ENCODE measurements at places on chromosomes 1 and 21.
A peak's percentile ranks its signal among the peaks of the same experiment; 100 is the strongest.

DNA sequence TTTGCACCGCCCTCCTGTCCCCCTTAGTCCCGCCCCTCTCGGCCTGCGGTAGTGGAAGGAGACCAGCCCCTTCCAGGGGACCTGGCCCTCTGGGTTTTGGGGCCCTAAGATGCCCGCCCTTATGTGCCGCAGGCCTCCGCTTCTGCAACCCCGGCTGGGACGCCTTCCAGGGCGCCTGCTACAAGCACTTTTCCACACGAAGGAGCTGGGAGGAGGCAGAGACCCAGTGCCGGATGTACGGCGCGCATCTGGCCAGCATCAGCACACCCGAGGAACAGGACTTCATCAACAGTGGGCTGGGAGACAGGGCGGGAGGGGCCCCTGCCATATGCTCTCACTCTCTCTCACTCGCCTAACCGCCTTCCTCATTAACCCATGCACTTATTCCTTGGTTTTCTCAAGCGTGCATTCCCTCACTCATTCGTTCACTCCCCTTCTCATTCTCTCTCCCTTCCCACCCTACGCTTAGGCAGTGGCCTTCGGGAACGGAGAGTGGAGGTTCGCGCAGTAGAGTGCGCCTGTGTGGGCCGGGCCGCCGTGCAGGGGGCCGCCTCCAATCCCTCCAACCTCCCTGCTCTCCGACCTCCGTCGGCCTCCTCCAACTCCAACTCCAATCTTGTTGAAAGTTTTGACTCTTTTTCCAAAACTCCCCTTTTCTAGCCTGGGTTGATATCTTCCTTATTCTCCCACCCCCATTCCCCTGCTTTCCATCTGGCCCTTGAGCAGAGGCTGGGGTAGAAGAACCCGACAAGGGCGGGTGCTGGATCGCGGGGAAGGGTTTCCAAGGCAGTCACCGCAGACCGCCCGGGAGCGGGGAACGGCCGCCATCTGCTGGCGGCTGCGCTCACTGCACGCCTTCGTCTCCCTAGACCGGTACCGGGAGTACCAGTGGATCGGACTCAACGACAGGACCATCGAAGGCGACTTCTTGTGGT, 15.2 kb downstream of the BCAN start:
- peak; percentile 77 for DNase-seq

DNA sequence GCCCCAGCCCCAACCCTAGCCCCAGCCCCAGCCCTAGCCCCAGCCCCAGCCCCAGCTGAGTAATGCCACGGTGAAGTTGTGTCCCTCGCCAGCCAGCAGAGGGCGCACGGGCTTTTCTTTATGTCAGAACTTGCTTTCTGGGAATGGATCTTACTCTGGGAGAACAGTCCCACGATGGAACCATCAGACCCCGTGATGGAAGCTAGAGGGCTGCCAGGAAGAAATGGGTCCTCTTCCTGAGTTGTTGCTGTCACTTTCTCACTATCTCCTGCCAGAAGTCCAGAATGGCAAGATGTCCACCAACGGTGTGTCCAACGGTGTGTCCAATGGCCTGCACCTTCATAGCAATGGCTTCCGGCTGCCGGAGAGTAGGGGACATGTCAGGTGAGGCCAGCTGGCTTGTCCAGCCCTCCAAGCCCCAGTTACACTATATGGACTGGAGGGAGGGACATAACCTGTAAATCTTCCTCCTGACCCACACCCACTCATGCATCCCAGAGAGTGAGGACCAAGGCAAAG, 25.1 kb upstream of the TMEM222 start:
- peak; percentile 57 for DNase-seq

DNA sequence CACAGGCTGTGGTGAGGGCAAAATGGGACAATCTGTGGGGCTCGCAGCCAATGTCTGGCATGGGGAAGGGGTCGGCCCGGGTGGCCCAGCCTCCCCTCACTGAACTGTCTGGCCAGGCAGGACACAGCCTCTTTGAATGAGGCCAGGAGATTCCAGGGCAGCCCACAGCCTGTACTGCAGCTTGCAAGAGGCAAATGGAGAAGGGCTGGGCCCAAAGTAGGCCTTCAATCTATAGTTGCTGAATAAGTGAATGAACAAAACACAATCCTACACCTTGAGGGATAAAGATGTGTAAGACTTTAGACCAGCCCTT, 23.2 kb downstream of the SLC27A3 start:
- DNase-seq, result no peak

GRCh38 chr1:65149351-65150107, 1.5 kb downstream of the AK4 start:
- no peak for DNase-seq

GRCh38 chr1:46681333-46682034, 9.8 kb downstream of the TEX38 start:
- no peak for DNase-seq

- no peak for DNase-seq
Measured at GRCh38 chr1:212689758-212690529, 9.7 kb downstream of the BATF3 start.

DNA sequence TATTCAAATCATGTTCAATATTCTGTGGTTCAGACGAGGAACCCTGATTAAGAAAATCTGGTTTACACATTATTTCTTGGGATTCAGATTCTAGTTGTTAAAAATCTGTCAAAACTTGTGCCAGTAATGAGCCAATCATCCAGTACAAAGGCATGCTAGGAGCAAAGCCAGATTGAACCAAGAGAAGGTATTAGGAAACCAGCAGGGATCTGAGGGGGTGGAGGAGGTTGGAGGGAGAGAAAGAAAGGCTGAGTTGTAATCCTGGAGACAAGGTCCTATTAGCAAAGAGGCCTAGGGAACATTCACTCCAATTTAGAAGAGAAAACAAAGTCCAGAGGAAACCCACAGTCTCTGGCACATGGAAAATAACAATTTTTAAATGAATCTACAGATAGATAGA, 352.9 kb downstream of the LTN1 start:
- DNase-seq, result no peak

DNA sequence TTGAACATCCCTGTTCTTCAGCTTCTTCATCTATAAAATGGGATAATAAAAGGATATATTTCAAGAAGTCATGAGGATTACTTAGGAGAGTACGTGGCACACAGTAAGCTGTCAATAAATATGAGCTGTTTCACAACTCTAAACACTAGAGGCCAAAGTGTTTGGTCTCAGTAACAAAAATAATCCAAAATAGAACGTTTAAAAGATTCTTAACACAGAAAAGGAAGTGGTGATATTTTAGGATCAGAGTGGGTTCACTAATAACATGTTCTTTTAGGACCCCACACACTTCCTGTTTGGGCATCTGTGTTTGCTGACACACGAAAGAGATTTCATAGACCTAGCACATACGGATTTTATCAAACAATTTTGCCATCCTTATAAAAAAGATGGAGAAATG, 32.9 kb downstream of the TNFSF18 start:
- no peak for DNase-seq

DNA sequence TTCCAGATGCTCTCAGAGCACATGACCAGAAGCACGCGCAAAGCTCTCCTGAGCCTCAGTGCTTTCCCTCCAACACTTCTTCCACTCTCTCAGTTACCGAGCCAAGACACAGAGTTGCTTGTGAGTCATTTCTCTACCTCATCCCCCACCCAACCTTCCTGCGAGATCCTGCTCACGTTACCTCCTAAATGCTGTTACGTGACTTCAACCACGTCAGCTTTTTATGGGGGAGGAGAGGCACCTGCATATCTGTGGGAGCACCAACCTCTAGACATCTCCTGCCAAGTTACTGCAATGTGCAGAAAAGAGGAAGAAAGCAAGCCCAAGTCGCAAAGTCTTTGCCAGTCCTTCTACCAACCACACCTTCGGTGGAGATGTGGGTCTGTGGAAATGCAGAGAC, 27.2 kb upstream of the ERG start:
- no peak for DNase-seq

- DNase-seq, result no peak
Measured at GRCh38 chr1:8822373-8823294, 5.2 kb upstream of the RERE start.

GRCh38 chr1:117674521-117675400, 68.9 kb downstream of the TENT5C start:
- peak; percentile 44 for DNase-seq

GRCh38 chr21:38830671-38831525, 25.2 kb downstream of the ETS2 start:
- DNase-seq, result no peak

DNA sequence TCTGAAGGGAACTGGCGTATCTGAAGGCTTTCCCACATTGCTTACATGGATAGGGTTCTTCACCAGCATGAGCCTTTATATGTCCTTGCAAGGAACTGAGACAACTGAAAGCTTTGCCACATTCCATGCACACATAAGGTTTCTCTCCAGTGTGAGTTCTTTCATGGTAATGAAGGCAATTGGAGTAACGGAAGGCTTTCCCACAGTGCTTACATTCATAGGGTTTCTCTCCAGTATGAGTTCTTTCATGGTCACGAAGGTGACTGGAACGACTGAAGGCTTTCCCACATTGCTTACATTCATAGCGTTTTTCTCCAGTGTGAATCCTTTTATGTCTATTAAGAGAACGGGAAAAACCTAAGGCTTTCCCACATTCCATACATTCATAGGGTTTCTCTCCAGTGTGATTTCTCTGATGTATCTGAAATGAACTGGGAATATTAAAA, 15.0 kb downstream of the ZNF124 start:
- DNase-seq, result no peak

DNA sequence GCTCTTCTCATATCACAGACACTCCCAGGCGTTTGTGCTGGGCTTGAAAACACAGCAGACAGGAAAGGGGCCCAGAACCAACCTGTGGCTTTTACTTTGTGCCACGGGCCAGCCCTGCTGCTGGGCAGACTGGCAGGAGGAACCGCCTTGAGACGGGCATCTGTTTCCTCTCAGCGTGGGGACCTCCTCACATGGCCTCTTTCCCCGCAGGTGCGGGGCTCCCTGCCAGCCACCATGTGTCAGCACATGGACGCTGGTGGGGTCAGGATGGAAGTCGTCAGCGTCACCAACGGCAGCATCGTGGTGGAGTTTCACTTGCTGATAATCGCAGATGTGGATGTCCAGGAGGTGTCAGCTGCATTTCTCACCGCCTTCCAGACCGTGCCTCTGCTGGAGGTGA, 47.8 kb downstream of the UMODL1 start:
- no peak for DNase-seq

- no peak for DNase-seq
Measured at GRCh38 chr1:110150330-110151174, at the start of gene SLC6A17. Gene SLC6A17 (plus strand): TSS chr1:110150494. CDS start chr1:110166930, 16,436 bp downstream.

DNA sequence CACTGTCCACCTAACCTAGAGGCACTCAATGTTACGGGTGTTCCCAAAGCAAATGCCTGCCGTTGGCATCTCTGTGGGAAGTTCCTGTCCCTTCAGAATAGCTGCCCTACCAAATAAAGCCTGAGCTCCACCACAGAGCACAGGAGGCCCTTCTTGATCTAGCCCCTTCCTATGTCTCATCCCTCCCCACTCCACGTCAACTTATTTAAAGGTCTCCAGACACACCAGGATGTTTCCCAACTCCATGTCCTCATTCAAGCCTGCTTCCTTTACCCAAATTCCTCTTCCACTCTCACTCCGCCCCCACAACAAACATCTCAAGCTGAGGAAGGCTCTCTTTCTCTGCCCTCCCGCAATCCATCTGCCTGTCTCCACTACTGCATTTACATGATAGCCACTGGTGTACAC, 87.7 kb downstream of the TGFBR3 start:
- DNase-seq, result no peak

DNA sequence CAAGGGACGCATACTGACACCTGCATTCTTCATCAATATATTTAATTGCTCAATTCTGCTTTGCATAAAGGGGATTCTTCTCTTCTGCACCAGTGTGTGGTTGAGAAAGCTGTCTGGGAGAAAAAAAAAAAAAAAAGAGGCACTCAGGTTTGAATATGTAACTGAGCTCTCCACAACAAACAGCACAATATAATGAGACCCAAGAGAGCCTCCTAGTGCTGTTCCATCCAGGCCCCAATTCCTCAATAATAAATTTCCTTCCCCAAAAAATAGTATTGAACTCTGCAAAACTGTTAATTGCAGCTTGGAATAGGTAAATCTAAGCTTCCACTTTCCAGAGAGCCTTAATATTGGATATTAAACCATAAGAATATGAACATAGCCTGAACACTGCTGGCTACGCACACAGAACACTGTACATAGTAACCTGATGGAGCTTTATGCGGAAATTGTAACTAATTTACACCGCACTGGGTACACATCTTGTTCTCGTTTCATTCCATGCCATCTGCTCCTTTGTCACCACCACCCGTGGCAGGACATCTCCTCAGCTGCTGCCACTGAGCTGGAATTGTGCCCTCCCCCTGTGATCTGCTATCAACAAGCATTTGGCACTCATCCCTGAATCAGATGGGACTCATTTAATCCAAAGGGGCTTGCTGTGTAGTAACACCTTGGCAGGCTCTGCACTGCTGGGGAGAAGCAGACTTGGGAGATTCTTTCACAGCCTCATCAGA, 272.0 kb downstream of the HHIPL2 start:
- no peak for DNase-seq

DNA sequence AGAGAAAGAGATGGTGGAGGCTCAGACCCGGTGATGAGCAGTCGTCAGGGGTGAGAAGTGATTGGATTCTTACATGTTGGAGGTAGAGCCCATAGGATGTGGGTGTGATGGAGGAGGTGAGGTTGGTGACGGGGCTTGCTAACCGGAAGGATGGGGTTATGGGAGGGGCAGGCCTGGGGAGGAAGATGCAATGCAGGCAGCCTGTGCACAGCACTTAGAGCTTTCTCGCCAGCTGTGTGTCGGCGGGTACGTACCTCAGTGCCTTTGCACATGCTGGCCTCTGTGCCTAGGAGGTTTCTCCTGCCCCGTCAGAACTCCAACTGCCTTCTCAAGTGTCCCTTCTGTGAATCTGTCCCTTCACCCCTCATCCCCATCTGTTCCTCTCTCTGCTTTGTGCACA, 2.9 kb upstream of the BSND start:
- DNase-seq, result no peak

DNA sequence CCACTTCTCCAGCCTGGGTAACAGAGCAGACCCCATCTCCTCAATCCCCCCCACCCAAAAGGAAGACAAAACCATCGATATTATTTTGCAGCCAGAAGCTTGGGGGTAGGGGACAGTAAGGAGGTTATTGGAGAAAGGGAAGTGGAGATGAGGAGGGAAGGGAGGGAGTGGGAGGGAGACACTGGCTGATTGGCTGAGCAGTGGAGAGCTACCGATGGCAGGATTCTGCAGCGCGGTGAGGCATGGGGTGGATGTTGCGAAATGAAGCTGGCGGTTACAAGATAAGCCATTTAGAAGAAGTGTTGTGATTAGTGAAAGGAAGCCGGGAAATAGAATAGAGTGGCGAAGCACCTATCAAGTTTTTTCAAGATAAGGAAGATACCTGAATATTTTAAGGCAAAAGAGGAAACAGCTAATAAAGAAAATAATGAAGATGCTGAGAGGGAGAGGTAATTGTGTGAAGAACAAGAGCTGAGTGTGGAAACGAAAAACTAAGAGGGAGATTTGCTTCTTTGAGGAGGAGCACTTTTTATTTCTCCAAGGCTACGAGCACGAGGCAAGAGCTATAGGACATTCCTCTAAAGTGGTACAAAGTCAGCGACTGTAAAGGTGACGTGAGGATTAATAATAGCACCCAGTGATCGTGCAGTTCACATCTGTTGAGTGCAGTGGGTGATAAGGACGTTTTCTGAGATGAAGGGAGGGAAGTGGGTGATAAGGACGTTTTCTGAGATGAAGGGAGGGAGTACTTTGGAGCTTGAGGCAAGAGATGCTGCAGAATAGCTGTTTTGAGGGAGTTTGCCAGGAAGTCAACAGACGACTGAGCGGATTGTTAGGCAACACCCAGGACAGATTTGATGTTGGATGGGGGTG, 103.2 kb upstream of the KIF26B start:
- DNase-seq, result no peak

- DNase-seq, result no peak
Measured at GRCh38 chr1:246794828-246795671, 70.8 kb downstream of the SCCPDH start.

- peak; percentile 9 for DNase-seq
Measured at GRCh38 chr1:169601096-169601881, 15.0 kb upstream of the F5 start.
